ENCODE measurements at places on chromosomes 3 and 15.

- no peak for DNase-seq
Observed at GRCh38 chr3:63911509-63911872, 692 bp downstream of the SCAANT1 start.

DNA sequence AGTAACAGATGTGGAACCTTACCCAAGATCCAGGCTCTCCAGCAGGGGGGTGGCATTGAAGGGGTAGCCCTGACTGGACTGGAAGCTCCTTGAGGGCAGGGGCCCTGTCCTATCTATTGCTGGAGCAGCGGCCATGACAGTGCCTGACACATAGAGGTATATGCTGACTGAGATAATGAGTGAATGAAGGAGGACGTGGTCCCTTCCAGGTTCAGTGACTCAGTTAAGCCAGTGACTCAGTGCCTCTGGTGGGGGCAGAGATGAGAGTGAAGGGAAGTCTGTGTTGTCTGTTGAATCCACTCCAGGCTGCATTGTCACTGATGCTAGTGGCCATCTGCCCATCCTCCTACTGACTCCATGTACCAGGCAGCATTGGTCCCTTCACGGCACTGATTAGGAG lies 13.0 kb upstream of the CTXND1 start:
- peak; percentile 11 for DNase-seq

DNA sequence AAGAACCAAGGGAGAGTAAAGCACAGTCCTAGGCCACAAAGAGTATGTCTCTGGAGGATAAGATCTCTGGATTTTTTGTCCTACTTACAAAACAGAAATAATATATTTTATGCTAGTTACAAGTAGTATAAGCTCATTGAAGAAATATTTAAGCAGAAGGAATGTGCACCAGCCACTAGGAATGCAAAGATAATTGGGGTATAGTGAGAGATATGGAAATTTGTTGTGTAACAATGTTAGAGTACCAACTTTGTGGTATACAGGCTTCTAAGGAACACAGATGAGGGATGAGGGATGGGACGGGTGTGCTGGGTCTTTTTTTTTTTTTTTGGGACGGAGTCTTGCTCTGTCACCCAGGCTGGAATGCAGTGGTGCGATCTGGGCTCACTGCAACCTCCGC lies 26.5 kb downstream of the AKAP13 start:
- no peak for DNase-seq

GRCh38 chr15:46872286-46872980 lies 844.9 kb upstream of the SEMA6D start:
- no peak for DNase-seq

- DNase-seq, result no peak
Observed at GRCh38 chr15:67138891-67139855, 73.8 kb downstream of the SMAD3 start.
